NCI-H2029 treated with DMSO at 0.1 percent for 48 hours (cell line): ENCODE measurements at places on chromosomes 2 and 18.

DNA sequence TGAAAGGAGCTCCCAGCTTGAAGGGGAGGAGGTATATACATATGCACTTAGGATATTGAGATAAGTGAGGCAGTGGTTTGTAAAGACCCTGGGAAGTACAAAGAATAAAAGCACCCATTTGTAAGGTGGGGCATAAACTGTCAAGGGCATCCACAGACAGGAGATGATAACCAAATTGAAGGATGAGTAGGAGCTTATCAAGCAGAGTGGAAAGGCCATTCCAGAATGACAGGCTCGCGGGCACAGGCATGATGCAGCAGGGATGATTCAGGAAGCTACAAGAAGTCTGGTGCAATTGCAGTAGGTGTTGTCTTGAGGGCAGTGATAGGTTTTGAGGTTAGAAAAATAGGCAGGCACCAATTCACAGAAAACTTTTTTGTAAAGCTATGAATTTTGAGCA is 504.8 kb downstream of the PIK3C3 start:
- no peak for DNase-seq

DNA sequence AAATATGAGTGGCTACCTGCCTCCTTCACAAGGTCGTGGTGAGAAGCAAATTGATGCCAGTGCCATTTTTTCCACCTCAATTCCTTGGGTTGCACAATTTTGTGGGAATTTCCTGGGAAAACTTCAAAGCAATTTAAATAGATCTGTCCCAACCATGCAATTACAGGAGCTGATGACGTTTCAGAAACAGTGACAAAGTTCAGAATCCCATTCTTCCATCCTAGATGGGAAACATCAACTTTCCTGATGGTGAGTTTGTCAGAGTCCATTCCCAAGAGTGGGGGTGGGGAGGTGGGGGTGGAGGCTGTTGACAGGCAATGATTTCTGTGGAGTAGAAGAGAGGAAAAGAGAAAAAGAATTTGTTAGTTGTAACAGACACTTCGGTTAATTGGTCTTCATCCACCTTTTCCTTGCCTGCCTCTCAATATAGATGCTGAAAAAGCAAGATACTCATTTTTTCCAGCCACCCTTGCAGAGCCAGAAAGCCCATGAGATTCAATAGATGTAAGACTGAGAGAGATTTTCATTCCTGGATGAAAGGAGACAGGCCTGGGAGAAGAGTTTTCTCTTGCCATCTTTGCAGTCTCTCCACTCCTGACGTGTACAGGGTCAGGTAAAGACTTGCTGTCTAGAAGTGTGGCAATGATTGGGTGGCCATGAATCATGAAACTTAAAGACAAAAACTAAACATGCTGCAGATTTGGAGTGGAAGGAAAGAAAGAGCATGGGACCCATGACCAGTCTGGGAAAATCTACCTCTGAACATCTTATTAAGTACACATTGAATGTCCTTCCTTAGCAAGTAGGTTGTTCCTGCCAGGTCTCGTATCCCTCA is 47.3 kb downstream of the SOCS6 start:
- no peak for DNase-seq

GRCh38 chr2:62151306-62151638 is 44.6 kb upstream of the B3GNT2 start:
- DNase-seq: no peak

GRCh38 chr2:187377340-187377739 is 70.7 kb downstream of the CALCRL start:
- DNase-seq: no peak

DNA sequence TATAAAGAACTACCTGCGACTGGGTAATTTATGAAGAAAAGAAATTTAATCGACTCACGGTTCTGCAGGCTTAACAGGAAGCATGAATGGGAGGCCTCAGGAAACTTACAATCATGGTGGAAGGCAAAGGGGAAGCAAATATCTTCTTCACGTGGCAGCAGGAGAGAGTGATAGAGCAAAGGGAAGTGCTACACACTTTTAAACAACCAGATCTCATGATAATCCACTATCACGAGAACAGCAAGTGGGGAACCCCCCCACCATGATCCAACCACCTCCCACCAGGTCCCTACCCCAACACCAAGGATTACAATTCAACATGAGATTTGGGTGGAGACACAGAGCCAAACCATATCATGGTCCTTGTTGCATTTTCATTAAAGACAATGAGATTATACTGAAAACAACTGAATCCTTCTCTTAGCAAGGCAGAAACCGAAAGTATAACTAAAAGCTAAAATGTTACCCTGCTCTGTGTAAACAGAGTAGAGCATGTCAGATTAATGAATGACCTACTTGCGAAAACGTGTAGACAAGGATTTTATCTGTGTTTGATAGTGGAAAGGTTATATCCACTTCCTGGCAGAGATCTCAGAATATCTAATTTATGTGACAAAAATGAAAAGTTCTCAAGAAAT is 60.1 kb upstream of the RBBP8 start:
- no peak for DNase-seq

DNA sequence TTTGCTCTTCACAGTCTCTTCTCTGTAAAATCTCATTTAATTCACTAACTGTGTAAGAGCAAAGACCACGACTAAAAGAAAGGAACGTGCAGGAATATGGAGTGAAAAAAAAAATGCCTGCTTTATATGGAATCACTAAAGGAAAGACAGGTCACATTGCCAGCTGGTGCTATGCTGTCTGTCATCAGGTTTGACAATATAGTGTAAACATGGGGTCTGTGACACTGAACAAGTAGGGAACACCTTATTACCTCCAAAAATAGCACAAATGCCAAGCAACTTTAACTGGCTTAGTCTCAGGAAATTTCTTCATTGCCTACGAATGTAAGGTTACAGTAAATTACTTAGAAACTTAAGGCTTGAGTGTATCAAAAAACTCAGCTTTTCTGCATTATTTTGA is 364.5 kb upstream of the LINC00305 start:
- no peak for DNase-seq

GRCh38 chr18:51211552-51211951 is 14.1 kb upstream of the MEX3C start:
- no peak for DNase-seq

GRCh38 chr2:33287507-33288005 is 188.9 kb upstream of the RASGRP3 start:
- no peak for DNase-seq

DNA sequence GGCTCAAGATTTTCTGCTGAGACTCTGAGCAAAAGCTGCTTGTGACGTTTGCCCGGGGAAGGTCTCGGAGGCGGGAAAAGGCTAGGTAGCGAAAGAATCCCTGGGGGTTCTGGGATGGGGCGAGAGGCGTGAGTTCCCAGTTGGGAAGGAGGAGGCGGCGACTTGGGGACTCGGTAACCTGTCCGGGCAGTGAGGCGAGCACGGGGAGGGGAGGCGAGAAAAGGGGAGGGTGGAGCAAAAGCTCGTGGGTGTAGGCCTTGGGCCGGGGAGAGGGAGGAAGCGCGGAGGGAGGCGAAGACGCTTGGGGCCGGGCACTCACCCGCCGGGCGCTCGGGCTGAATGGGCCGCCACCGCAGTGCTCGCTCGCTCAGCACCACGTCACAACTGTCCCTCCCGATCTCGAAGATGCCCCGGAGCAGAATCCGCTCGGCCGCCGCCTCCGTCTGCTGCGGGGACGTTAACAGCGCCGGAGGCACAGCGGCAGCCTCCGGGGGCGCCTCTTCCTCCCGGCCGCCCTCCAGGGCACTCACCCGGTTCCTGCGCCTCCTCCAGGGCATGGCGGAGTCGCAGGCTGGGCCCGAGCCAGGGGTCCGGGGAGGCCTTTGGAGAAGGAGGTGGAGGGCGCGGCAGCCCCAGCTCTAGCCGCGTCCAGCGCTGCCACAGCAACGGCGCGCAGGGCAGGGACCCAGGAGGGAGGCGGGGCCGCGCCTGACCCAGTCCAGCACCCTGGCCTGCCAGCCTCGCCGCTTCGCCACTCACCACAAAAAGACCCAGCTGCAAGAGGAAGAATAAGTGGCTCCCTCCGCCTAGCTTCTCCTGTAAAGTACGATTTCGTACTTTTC is at the start of gene CERKL:
CERKL (minus strand) TSS at position 656 of the 842 bp plus-strand sequence; CDS start at position 557, 99 bp downstream.
- DNase-seq: no peak

DNA sequence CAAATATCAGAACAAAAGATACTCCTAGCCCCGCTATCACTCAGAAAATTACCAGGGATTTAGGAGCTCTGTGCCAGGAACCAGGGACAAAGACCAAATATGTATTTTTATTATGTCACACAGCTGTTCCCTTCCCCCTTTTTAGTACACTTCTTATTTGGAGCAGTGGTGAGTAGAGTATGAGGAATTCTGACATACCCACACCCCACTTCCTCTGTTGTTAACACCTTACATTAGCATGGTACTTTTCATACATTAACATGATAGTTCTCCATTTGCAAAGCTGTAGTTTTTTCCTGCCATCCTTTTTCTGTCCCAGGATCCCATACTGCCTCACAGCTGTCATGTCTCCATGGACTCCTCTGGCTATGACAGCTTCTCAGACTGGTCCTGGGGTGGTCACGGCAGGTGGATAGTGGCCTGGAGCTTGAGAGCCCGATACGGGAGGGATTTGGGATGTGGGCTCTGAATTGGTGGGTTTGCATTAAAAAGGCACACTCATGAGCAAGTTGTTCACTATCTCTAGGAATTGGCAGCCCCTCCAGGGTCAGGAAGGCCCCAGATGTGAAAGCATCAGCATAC is 100.2 kb downstream of the SH3RF3 start:
- DNase-seq: no peak

GRCh38 chr2:192419786-192420185 is 225.1 kb upstream of the TMEFF2 start:
- DNase-seq: no peak

- no peak for DNase-seq
Measured at GRCh38 chr2:28544922-28545589, 49.2 kb downstream of the PLB1 start.

DNA sequence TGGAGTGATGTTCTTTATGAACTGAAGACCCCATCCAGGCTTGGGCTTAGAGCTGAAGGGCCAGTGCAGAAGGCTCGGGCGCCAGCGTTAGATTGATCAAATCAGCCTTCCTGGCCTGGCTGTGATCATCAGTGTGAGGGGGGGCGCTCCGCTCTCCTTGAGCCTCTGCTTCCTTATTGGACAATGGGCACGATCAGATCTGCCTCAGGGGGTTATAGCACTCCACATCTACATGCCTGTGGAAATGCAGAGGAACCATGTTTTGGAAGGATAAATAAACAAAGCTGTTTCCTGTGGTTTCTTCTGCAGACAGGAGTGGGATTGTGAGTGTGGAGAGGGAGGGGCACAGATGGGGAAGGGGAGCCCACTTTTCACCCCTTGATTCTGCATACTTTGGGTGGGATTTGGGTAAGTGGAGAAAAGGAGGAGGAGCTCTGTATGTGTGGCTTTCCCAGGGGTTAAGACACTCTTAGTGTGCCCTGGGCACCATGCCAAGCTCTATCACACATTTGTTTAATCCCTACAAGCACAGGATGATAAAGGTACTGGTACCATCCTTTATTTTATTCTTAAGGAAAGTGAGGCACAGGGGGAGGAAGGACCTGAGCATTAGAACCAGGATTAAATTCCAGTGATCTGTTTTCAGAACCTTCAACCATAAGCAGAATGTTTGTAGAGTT is 150.5 kb downstream of the EN1 start:
- DNase-seq: no peak

DNA sequence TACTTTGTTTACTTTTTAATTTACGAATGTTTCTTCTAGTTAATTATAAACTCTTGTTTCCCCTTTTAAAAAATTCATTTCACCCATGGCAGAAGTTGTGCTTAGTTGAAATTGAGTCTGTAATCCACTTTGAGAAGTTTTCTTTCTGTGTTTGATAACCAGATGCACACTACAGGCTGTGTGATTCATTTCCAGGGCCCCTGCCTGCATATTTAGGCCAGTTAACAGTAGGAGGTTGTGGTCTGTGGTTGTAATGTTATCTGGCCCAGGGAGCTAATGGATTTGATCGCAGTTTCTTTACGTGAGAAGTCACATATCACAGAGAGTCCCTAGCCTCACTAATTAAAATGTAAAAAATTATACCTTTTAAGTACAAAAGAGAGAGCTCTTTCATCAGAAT is 3.3 kb downstream of the CDH7 start:
- DNase-seq: no peak

GRCh38 chr2:213164263-213164662 is 12.9 kb upstream of the IKZF2 start:
- no peak for DNase-seq

DNA sequence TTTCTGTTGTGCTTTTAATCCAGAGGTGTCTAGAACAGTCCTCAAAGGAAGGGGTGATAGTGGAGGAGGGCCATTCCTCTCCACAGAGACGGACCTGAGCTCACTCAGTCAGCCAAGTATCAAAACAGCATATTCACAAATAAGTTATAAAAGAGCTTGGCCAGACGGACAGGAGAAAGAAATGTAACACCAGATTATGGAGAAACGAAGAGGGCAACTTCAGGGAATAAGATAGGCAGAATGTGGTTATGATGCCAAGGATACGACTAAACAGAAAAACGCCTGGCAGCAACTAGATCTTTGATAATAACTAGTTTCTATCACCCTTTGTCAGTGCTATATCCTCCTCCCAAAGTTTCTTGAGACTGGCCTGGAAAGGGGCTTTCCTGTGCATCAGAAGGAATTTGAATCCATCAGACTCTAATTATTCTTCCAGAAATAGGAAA is 42.5 kb downstream of the MAP4K3 start:
- DNase-seq: no peak

- no peak for DNase-seq
Measured at GRCh38 chr18:52588931-52589330, 248.9 kb downstream of the DCC start.

GRCh38 chr18:25370391-25370790 is 18.4 kb upstream of the ZNF521 start:
- no peak for DNase-seq

- DNase-seq: no peak
Measured at GRCh38 chr2:189249901-189250300, 70.3 kb upstream of the COL5A2 start.
